SJSA1 (cell line): ENCODE measurements at places on chromosomes 11 and 22.

DNA sequence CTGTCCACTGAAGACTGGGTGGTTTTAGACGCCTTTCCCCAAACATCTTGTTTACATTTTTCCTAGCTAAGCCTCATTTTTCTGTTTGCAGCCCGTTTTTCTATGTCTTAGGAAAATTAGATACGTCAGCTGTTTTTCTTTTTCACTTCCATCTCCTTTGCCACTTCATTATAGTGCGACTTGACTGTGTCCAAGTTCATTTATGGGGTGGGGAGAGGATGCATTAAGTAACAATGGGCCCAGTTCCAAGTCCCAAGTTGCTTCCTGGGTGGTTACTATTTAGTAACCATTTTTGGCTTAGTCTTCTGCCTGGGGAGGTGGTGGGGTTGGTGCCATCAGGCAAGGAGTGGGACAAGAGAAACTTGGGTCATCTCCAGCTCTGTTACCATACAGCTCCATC lies 83.0 kb downstream of the TRAF6 start:
- peak overlapping the region; percentile 60 for H3K27ac ChIP-seq
- no peak for DNase-seq
- peaks cover 52% of the 10 kb centered on the region for H3K4me1 ChIP-seq
- peaks cover 73% of the 10 kb centered on the region for H3K36me3 ChIP-seq
- H3K27me3 ChIP-seq, result no peaks in the 10 kb centered on the region
- no peak overlapping the region for H3K4me3 ChIP-seq

DNA sequence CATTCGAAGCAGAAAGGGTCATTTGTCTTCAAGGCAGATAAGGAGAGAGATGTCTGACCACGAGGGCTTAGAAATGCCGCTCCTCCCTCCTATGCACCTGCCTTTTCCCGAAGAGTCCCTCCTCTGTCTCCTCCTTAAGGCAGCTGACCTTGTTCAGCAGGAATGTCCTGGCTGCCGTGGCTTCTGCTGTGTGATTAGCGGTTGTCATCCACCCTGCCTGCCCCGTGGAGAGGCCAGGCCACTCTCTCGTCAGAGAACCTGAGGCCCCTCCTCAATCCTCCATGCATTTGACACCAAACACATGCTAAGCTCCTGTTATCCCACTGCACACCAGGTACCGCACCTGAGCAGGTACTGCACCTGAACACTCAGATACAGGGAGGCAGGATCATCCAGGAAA lies 834.6 kb downstream of the TBC1D22A start:
- no peak overlapping the region for H3K27ac ChIP-seq
- H3K36me3 ChIP-seq, result no peaks in the 10 kb centered on the region
- no peak overlapping the region for H3K4me3 ChIP-seq

DNA sequence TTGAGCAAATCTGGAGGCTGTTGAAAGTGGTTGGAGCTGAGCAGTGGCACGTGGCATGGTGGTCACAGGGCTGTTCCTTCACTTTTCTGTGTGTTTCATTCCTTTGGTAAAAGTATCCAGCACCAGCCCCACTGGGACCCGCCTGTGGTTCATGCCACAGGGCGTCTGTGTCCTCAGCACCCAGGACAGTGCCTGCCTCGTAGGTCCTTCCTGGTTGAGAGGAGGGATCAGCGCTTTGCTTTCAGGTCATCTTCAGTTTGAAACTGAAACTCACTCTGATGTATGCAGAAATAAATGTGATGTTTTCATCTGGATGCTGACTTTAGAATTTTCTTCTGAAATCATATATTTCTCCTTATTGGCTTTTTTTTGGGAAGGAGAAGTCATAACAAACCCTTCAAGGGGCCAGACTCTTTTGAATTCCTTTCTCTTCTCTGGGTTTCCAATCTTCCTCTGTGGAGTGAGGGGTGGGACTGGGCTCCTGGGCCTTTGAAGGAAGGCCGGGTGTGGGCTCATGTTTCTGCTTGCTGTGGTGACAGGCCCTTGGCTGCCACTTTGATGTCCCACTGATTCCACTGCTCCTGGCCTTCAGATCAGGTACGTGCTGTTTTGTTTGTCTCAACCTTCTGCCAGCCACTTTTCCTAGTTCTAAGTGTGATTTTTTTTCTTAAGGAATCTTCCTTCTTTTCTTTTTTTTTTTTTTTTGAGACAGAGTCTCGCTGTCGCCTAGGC lies 26.2 kb downstream of the TBC1D22A start:
- peaks cover 12% of the 10 kb centered on the region for H3K36me3 ChIP-seq
- H3K27ac ChIP-seq, result no peak overlapping the region

GRCh38 chr11:62505059-62505439 lies 41.6 kb downstream of the AHNAK start:
- DNase-seq, result no peak
- no peaks in the 10 kb centered on the region for H3K36me3 ChIP-seq
- H3K27ac ChIP-seq, result no peak overlapping the region
- H3K4me3 ChIP-seq, result no peak overlapping the region
- H3K4me1 ChIP-seq, result peaks cover 80% of the 10 kb centered on the region

- H3K27ac ChIP-seq, result no peak overlapping the region
- H3K27me3 ChIP-seq, result no peaks in the 10 kb centered on the region; the same call in 1 of the 2 replicates
- peaks cover 2% of the 10 kb centered on the region for H3K36me3 ChIP-seq
- peak; percentile 50 for DNase-seq
- no peak overlapping the region for H3K4me3 ChIP-seq
Observed at GRCh38 chr11:46850829-46851380, 4.8 kb upstream of the CKAP5 start.

- H3K27ac ChIP-seq, result peak overlapping the region; percentile 98
- H3K4me1 ChIP-seq, result peaks cover 49% of the 10 kb centered on the region
- peak; percentile 79 for DNase-seq
- no peak overlapping the region for H3K4me3 ChIP-seq
Observed at GRCh38 chr11:28836285-28837081, 728.3 kb downstream of the METTL15 start.

- H3K4me3 ChIP-seq, result no peak overlapping the region
- H3K27me3 ChIP-seq, result peaks cover 5% of the 10 kb centered on the region; the same call in 1 of the 2 replicates
- no peaks in the 10 kb centered on the region for H3K36me3 ChIP-seq
- DNase-seq, result no peak
Observed at GRCh38 chr22:36965696-36966095, 52.3 kb downstream of the CSF2RB start.
